Activated CD8-positive, alpha-beta memory T cell treated with anti-CD3 and anti-CD28 coated beads for 24 hours (primary cell): ENCODE measurements at places on chromosomes 7 and 10.

- peak; percentile 87 for DNase-seq
Observed at GRCh38 chr10:71748671-71749191, 24.6 kb downstream of the VSIR start.

- no peak for DNase-seq
Observed at GRCh38 chr7:10474048-10474447, 499.6 kb upstream of the PHF14 start.

GRCh38 chr7:128267595-128267924, 26.5 kb downstream of the LEP start:
- DNase-seq: no peak

- DNase-seq: no peak
Observed at GRCh38 chr10:62459072-62459471, 84.9 kb downstream of the ZNF365 start.

DNA sequence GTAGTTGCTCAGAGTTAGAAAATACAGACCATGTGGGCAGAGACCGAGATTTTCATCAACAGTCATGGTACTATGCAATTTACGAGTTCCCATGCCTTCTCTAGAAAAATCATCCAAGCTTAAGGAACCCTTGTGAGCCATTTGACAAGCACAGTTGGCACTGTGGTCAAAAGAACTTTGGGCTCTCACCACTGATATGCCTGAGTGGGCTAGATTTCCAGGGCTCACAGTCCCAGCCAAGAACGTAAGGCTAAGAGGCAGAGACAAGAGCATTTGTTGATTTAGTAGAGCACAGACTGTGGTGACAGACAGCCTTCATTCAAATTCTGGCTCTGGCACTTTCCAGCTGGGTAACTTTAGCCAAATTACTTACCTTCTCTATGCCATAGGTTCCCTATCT, 407.0 kb downstream of the SORCS1 start:
- no peak for DNase-seq

DNA sequence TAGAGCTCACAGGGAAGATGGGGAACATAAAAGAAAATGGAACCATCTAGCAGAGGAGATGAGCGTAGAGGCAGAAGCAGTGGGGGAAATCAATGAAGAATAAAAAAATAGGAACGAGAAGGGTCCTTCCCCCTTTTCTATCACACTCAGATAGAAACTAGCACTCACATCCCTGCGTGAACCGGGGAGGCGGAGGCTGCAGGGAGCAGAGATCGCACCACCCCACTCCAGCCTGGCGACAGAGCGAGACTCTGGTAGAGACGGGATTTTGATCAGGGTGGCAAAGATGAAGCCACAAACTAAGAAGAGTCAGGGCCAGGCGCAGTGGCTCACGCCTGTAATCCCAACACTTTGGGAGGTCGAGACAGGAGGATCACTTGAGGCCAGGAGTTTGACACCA, 64.7 kb upstream of the ECHDC3 start:
- no peak for DNase-seq

DNA sequence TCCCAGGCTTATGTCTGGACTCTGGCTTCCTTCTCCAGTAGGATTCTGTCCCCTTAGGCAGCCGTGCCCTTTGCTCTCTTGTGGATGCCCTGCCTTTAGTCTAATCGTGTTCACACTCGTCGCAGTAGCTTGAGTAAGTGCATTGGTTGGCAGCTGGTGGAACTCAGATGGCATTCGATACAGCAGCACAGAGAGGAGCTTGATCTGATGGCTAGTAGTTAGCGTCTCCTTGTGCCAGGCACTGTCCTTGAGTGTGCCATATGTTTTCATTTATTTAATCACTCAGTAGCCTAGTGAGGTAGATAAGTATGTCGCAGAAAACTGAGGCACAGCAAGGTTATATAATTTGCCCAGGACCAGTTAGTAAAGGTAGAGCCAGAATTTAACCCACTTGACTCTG, 18.2 kb upstream of the PARP12 start:
- no peak for DNase-seq

DNA sequence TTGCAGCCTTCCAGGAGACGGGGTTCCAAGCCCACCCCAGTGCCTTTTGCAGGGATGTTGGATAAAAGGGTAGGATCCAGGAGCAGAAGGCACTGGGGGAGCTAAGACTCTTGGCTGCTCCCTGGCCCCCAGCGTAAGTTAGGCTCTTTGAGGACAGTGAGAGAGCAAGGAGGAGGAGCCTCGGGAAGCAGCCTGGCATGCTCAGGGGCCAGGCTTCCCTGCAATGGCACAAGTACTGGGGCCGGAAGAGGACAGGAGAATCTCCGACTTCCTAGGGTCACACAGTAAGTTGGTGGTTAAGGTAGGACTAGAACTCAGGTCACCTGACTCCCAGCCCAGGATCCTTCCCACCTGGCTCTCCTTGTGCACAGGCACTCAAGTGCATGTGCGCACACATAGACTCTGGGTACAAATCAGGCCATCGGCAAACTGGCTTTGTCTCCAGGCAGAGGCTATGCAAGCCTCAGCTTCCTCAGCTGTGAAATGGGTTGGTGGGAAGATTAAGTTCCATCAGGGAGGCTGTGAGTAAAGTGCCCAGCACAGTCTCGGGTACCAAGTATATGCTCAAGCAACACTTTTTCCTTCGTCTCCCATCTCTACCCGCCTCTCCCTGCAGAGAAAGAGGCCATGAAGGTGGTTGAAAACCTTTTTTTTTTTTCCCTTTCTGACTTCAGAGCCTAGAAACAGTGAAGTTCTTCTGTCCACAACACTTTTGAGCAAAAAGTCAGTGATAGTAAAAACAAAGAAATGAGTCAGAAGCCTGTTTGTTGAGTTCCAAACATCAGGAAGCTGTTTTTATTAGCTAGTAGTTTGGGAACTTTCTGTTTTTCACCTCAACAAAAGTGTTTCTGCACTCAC, 79.1 kb downstream of the NEURL1 start:
- DNase-seq: no peak

GRCh38 chr7:46068159-46068558, 147.1 kb upstream of the IGFBP3 start:
- DNase-seq: no peak

DNA sequence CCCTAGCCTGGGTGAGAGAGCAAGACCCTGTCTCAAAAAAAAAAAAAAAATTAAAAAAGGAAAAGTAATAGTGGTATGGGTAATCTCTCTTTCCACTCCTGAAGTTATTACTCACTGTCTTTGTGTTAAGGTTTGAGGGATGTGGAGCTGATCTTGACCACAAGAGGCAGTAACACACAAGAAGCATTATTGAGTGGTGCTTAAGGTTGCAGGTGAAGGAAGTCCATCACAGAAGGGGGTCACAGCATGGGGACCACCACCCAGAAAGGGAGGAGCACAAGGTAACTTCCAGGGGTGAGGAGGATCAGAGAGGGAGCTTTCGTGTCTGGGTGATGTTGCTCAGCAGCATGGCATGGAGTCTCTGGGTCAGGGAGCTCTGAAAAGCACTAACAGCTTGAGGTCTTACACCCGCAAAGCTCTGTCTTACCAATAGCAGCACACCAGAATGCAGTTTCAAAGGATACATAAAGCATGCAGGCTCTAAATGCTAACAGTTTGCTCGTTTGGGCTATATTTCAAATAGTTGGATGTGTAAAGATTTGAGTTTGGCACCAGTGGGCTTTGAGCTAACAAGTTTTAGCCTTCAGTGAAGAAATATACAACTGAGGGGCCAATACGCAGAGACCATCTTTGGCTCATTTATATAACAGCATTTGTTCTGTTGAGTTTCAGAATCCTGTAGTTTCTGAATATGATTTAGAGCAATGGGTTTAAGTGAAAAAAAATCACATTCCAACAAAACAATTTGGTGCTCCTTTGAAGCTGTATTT, 100.4 kb upstream of the DNAJC1 start:
- no peak for DNase-seq

GRCh38 chr10:86438091-86438749, 71.6 kb upstream of the GRID1 start:
- DNase-seq: no peak

DNA sequence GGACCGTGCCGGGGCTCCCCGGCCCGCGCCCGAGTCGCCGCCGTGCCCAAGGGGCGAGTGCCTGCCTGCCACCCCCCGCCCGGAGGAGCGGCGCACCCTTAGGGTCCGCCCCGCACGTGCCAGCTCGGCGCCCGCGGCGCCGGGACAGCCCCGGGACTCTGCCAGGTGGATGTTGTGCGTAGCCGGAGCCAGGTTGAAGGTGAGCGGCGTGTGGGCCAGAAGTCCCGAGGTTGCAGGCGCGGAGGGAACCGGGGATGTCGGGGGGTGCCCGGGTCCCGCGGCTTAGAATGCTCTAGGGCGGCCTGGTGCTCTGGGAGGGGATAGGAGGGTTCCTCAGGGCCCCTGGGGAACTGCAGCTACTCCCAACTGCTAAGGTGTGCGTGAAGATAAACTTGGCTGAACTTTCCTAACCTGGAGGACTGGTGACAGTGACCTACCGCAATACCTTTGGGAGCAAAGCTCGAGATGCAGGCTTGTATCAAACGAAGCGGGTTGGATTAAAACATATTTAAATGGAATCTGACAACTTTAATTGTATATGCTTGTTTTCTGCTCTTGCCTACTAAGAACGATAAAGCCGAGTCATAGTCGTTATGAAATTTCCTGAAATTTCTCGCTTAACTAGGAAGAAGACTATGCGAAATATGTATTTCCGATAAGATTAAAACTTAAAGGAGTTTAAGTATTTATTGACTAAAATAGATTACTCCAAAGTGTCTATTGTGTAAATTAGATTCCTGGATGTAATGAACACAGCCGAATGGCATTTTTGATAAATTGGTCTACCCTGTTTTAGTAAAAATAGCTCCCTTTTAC, at the start of gene CUX1:
TSS of gene CUX1 (plus strand) at position 156 of the 816 bp plus-strand sequence. CDS start at position 170, 14 bp downstream.
- DNase-seq: no peak

DNA sequence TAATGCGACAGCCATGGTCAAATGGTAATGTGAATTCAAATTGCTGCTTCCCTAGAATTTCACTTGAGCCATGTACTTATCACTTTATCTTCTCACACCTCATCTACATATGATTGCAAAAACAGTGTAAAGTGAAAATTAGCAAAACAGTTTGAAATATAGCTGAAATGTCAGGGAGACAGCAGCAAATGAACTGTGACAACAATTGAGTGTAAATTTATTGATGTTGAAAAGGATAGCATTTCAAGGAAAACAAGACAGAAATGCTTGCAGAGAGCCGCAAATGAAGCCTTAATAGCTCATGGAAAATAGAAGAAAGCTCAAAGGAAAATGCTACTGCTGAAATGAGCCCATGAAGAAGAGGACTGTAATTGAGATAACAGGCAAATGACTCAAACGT, 516.2 kb upstream of the POT1 start:
- no peak for DNase-seq

GRCh38 chr7:12607134-12607533, 36.6 kb downstream of the SCIN start:
- DNase-seq: no peak

DNA sequence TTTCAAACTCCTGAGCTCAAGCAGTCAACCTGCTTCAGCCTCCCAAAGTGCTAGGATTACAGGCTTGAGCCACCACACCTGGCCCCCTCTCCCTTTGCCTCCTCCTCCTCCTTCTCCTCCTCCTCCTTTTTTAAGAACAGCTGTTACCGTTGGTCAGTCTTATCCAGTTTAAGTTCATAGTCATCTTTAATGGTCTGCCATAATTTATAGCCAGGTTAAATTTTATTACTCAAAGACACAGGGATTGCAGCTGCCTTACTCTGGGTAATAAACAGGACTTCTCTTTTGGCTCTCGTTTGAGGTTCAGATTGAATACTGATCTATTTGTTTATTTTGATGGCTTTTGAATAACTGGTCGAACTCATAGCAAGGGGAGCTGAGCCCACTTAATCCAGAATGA, 35.2 kb downstream of the ATOH7 start:
- no peak for DNase-seq

DNA sequence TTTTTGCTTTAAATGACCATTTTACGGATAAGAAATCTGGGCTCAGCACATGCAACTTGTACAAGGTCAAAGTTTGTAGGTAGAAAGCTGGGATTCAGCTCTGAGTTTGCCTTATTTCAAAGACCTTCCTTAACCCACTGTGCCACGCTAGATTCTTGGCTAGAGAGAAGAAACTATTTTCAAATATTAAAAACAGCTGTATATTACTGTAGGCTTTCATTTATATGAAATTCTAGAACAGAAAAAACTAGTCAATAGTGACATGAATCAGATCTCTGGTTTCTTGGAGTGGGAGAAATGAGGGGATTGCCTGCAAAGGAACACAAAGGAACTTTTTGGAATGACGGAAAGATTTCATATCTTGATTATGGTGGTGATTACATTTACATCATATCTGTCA, 53.0 kb upstream of the C1GALT1 start:
- no peak for DNase-seq

DNA sequence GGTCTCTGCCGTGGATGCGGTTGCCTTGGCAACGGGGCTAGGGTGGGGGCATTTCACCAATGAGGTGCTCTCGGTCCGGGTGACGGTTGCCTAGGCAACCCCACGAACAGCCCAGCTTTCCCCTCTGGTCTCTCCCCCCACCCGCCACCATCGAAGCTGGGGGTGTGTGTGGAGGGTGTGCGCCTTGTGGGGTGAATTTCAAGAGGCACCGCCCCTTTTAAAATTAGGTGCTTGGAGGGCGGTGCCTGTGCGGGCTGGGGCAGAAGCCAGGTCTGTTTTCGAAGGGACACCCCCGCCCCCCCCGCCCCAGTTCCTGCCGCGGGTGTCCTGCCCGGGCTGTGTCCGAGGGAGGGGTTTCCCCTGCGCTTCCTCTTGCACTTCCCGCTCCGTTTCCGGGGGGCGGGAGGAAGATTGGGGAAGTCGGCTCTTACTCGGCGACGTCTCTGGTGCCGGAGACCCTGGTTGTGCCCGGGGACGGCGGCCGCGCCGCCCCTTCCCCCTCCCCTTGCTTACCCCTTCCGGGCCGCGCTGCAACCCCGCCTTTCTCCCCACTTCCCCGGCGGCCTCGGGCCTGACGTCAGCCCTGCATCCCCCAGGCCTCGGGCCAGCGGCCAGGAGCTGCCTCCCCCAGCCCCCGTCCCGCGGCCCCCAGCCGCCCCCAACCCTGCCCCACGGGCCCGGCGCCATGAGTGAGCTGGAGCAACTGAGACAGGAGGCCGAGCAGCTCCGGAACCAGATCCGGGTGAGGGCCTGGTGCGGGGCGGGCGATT, 2.2 kb downstream of the GNB2 start:
- DNase-seq: peak; percentile 90
